HL-60 (cell line): ENCODE measurements at places on chromosomes 1 and 21.

DNA sequence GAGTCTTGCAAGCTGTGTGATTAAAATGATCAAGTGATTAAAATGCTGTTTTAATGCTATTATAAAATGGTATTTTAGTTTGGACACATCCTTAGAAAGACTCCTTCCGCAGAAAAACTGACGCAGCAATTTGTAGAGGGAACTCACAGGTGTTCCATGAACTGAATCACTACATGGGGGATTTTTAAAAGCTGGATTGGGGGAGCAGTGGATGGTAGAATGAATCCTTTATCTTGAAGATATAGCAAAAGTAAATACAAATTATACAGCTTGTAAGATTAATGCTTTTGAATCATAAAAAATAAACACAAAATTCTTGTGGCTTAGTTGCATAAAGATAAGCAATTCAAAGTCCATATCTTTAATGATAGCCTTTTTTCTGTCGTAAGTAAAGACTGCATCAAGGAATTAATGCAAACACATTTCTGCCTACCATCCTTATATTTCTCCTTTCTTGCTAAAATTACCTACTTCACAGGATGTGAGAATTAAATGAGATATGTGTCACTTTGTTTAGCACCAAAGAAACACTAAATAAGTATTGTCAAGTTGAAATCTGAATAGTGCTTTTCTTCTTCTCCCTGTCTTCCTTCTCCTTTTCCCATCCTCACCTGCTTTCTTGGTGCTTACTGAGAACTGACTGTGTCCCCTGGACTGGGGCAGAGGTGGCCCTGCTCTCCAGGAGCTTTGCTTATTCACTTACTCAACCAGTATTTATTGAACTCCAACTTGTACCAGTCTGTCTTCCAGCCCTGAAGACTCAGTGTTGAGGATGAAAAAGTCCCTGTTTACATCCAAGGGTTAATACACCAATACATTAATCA, 61.5 kb upstream of the F3 start:
- DNase-seq: peak; percentile 81

- DNase-seq: no peak
Measured at GRCh38 chr1:95716097-95716496, 482.1 kb downstream of the RWDD3 start.

DNA sequence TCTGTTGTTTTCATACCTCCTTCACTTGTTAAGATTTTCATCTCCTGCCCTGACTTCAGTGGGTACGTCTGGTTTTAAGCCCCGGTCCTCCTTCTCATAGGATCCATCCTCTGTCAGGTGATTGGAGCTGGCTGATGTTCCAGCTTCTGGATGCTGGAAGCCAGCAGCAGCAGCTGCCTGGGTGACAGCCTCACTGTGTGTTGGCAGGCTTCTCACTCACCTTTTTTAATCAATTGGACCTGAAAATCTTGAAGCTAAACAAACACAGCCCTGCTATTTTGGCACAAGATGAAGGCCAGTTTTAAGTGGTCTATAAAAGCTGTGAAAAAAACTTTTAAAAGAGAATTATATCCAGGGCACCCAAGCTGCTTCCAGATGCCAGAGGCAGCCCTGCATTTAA, 181.0 kb downstream of the DISC1 start:
- no peak for DNase-seq

GRCh38 chr1:38500891-38501290, 358.7 kb downstream of the RRAGC start:
- DNase-seq: no peak

DNA sequence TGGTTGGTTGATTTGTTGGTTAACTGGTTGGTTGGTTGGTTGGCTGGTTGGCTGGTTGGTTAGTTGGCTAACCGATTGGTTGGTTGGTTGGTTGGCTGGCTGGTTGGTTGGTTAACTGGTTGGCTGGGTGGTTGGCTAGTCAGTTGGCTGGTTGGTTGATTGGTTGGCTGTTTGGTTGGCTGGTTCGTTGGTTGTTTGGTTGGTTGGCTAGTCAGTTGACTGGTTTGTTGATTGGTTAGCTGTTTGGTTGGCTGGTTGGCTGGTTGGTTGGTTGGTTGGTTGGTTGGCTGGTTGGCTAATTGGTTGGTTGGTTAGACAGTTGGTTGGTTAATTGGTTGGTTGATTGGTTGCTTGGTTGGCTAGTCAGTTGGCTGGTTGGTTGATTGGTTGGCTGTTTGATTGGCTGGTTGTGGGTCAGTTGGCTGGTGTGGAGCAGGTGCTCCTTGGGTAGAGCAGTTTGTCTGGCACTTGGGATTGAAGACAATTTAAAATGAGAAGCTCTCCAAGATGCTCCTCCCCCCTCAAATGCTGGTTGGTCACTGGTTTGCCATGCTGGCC, 6.9 kb downstream of the RSPH1 start:
- no peak for DNase-seq

DNA sequence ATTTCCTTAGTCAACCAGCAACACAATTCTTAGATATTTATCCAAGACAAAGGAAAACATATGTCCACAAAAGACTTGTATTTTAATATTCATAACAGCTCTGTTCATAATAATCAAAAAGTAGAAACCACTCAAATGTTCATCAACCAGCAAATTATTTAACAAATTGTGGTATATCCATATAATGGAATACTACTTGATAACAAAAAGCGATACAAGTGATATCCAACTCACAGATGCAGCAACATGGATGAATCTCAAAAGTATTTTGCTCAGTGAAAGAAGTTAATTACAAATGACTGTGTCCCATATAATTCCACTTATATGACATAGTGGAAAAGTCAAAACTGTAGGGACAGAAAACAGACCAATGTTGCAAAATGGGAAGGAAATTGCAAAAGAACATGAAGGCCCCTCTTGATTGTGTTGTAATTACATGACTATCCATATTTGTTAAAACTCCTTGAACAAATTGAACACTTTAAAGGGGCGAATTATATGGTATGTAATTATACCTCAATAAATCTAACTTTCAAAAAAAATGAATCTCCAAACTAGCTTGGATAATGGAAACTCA, 116.9 kb downstream of the EDEM3 start:
- DNase-seq: no peak

DNA sequence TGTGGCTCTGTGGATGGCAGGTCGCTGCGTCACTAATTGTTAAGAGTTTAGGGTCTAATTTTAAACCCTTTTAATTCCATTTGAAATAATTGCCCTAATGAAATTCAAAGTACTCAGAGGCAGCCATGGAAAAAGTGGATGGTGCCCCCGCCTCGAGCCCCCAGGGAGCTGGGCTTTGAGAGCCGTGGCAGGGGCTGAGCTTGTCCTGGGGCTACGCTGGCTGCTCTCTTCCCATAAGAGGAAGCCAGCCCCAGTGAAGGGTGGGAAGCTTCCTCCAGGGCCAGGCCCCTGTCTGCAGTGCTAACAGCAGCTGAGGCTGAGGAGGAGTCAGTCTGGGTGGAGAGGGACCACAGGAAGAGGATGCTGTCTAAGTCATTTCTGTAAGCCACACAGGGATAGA, 315.0 kb upstream of the POU3F1 start:
- no peak for DNase-seq

GRCh38 chr1:64960731-64961130, 5.6 kb downstream of the JAK1 start:
- no peak for DNase-seq

GRCh38 chr1:4837752-4838151, 183.3 kb downstream of the AJAP1 start:
- DNase-seq: no peak

DNA sequence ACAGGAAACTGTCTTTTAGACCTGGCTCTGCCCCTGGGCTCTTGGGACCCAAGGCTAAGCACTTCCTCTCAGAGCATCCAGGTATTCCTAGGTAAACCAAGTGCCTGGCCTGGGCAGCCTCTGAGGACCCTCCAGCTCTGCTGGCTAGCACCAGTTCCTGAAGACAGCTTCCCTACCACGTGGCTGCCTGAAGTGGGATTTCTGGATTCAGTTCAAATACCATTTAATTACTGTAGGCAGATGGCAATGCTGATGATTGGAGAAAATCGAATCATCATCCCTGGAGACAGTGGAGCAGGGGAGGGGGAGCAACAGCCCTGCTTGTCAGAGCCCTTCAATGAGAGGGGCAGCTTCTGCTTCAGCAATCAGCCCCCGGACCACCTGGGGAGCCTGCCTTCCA, 11.9 kb downstream of the KIF21B start:
- DNase-seq: no peak

DNA sequence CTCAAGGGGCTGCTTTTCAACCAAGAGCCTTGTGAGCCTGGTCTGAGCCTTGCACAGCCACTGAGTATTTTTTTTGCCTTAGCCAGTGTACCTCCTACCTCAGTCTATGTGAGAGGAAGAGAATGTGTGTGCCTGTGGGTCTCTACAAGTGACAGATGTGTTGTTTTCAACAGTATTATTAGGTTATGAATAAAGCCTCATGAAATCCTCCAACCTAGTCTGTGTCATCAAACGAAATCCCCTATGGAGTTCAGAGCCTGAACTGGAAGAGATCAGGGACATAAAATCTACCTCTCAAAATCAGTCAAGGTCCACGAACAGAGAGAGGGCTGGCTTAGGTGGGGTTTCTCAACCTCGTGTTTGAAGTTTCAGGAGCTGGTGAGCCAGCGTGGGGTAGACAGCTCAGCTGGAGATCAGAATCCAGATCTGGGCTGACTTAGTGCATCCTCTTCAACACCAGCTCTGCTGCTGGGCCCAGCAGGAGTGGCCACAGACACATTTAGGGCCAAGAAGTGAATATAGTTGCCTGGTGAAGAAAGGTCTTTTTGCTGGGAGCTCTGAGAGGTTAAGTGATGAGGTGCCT, 8.2 kb downstream of the XKR8 start:
- no peak for DNase-seq

DNA sequence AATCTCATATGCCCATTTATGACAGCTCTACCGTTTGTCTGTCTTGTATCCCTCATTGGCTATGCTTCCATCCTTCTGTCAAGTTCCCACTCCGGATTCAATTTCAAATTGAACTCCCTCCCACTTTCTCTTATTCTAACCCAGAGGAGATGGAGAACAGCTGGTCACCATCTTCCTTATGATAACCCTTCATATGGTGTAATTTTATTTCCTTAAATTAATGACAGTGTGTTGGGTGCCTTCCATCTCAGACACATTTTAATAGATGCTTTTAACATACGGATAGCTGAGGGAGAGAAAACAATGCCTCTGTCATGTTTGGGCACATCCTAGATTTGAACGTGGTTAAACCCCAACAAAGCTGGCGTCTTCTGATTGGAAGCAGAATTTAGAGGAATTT, 103.0 kb upstream of the PLXNA2 start:
- no peak for DNase-seq

DNA sequence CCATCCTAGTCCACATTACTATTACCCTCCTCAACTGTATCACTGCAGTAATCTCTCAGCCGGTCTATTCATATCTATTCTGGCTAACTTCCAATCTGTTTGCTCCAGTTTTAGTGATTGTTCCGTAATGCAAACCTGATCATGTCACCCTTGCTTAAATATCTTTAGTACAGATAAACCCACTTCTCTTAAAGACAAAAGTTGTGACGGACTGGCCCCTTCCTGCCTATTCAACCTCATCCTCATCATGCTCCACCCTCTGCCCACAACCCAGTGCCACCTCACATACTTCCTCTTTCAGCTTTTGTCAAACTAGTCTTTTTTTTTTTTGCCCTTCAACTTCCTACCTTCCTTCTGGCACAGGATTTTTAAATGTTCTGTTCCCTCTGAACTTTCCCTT, 2.8 kb upstream of the C1orf162 start:
- DNase-seq: peak; percentile 80

DNA sequence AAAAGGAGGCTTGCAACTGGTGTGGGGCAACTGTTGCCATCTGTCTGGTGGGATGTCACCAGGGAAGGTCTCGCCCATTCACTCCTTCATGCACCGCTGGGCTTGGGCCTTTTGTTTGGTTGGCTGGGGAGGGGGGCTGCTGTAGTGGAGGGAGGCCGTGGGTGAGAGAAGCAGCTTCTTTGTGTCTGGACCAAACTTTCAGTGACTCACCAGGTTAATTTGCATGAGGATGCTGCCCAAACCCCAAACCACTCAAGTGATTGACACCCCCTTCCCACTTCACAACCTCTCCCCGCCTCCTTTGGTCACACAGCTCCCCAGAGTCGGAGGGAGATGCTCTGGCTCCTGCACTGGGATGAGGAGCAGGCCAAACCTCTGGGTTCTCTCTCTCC, 19.7 kb downstream of the BTG2 start:
- no peak for DNase-seq

DNA sequence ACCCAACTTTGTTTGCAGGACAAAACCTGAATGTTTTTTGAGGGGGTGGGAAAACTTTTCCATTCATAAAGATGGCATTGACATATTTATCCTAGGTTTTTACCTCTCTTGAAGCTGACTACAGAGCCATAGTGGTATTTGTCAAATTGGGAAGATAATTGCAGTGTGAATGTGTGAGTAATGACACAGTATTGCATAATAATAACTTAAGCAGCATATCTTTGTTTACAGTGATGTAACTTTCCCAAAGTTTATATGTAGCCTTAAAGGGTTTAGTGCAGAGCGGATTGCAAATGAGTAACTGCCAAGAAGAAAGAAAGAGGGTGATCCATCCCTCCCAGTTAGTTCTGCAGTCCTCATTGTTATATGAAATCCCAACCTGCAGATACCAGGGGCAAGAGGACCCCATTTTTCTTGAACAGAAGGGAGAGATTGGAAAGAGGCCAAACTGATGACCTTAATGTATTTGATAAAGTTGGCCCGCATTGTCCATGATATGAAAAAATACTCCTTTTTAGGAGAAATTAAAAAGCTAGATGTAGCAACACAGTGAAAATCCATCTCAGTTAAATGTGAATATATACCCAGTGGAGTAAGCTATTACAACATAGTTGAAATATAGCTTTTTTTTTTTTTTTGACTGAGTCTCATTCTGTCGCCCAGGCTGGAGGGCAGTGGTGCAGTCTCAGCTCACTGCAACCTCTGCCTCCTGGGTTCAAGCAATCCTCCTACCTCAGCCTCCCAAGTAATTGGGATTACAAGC, 23.7 kb upstream of the NFIA start:
- no peak for DNase-seq

DNA sequence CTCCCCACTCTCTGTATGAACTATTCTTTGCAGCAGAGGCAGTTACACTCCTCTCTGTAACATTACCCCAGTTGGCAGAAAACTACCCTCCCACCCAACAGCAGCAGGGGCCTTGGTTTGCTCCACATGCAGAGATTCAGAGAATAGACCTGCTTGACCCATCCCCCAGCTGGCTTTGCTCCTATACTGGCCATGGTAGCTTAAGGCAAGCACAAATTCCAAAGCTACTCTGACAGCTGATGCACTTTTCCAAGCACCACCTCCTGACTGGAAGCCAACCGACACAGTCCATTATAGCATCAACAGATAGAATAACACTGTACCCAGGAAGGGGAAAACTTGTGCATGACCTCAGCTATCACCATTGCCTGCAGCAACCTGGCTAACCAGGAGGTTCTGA, 846.5 kb upstream of the NCAM2 start:
- DNase-seq: no peak

DNA sequence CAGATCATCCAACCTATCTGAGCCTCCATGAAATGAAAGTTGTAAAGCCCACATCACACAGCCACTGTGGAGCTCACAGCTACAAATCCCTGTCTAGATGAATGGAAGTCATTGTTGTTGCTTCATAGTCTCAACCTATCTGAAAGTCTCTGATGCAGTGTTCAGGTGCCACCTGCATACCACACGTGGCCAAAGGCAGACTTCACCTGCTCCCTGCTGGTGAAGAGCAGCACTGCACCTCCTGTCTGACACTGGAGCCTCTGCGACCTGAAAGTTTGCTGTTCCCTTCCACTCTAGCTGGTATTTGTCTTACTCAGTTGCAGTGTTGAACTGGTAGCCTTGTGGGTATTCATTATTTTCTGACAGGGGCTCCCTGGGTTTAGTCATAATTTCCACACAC, 18.4 kb downstream of the LORICRIN start:
- DNase-seq: peak; percentile 36

GRCh38 chr1:24673341-24673740, 30.2 kb downstream of the SRRM1 start:
- no peak for DNase-seq
